ENCODE measurements at places on chromosomes 2 and 18.

DNA sequence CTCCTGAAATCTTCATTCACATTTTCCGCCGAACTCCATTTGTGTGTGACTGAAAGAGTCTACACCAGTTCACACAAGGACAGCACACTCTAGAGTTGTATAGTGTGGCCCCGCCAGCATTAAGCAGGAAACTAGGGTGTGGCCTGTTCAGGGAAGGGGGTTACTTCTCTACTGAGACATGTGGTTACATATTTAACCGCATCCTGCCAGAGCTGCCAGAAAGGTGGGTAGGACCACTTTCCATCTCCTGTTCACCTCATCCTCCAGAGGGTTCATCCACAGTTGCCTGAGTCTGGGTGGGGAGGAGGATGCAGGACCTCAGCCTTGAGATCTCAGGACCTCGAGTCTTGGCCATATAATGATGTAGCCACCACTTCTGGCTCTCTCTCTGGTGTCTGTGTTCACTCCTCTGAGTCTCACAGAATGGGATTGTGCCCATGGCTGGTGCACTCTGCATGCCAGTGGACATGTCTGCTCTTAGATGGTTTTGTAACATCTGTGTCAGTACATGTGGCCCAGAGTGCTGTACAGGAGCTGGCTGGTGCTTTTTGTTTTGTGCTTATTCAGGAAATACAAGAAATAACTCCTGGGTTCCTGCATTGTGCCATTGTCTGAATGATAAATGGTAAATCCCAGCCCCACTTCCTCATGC lies 7.7 kb upstream of the SP140L start:
- DNase-seq: no peak

DNA sequence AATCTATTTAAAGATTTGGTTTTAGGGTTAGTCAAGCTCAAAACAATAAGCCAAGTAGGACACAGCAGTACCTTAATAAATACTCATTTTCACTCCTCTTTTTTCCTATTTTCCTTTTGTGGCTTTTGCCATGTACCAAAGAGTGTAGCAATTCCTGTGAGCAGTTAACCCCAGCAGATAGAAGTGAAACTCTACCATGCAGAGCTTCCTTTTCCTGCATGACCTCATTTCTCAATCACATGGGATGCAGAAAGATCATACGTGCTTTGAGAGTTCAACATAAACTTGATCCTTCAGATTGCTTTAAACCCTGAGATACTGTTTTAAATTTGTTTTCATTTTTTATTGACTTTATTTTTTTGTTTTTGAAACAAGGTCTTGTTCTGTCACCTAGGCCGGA lies 99.1 kb upstream of the ARHGAP15 start:
- DNase-seq: no peak

GRCh38 chr18:1544016-1544415 lies 639.3 kb downstream of the ADCYAP1 start:
- no peak for DNase-seq

- DNase-seq: no peak
Measured at GRCh38 chr2:38243186-38243880, 133.7 kb downstream of the ATL2 start.

DNA sequence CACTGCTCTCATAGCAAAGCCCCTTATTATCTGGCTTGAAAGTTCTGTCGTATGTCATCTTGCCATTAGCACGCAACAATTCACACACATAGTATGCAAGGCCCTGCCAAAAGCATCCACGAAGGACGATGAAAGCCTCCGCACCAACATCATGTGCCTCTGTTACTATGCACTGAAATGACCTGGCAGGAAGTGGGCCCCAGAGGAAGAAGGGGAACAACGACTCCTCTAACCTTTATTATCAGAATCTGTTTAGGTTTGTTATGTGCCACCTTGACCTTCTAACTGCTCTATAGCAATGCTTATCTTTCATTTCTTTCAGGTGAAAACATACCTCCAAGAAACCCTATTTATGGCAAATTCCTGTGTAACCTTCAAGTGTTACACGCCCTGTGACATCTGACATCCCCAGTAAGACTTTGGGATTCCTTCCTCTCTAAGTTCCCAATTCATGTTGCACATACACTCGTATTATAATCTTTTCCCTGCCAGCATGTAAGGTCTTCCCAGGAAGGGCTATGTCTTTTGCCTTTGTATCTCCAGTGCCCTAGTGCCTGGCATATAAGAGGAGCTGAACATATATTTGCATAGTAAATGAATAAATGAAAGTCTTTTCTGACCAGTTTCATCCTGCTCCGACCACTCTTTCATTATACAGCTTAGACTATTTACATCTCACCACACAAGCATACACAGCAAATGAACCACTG lies 7.0 kb upstream of the NDUFV2 start:
- no peak for DNase-seq

DNA sequence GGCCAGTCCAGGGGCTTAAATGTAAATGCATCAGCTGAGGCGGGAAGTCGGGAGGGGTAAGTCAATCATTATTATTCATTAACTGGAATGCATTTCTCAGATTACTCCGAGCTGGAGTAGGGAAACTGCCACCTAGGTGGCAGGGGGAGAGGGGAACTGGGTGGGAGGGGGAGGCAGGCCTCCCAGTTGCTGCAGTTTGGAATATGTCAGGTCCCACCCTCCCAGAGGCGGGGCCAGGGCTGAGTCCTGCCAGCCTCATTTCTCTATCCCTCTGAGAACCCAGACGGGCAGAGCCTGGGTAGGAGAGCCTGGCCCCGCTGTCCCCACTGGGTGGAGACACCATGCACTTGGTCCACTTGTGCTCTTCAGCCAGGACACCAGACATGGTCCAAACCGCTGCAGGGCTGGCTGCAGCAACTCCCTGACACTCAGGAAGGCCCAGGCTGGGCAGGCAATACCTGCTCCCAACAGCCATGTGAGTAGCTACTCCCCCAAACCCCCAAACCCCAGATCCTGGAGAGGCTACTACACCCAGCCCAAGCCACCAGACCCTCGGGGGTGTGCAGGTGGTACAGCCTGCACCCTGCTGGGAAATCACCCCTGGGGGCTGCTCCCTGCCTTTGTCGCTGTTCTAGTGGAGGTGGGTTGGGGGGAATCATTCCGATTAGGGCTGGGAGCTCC lies at the start of gene GPBAR1:
TSS of gene GPBAR1 (plus strand) at position 274 of the 681 bp plus-strand sequence. CDS start 1,710 bp downstream, outside the sequence.
- DNase-seq: no peak

DNA sequence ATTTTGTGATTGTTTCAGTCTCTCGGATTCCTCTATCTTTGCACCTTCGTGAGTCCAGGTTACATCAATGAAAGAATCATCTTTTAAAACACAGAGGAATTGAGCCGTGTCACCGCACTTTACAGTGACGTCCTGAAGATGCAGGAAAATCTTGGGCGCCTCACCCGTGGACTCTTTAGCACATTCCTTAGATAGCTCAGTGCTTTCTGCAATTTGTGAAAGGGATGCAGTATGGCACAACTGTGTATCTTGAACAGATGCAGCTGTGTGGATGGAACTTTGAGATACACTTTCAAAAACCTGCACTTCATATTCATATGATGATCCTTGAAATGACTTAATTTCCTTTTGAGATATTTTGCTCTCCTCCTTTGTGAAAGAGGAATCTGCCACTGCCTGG lies 50.9 kb downstream of the TTN start:
- DNase-seq: no peak

GRCh38 chr2:239193401-239193811 lies 207.4 kb downstream of the HDAC4 start:
- DNase-seq: no peak

GRCh38 chr2:129456691-129457090 lies 522.8 kb upstream of the RAB6C start:
- DNase-seq: no peak

DNA sequence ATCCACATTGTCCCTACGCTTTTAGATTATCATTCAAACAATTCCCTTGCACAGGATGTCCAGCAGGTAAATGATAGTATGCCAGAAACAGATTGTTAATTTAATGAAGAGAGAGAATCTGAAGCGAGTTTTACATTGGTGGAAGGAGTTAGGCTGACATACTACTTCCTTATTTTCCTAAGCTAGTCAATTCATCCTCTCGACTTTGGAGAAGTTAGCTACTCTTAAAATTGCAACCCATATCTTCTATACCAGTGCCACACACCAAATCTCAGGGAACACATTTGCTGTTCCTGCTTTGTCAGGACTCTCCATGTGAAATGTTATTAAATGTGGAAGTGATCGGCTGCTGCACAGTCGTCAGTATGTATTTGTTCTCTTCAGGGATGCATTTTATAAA lies 249.2 kb downstream of the NAPG start:
- no peak for DNase-seq

- no peak for DNase-seq
Measured at GRCh38 chr2:235541838-235542549, 48.2 kb downstream of the AGAP1 start.

DNA sequence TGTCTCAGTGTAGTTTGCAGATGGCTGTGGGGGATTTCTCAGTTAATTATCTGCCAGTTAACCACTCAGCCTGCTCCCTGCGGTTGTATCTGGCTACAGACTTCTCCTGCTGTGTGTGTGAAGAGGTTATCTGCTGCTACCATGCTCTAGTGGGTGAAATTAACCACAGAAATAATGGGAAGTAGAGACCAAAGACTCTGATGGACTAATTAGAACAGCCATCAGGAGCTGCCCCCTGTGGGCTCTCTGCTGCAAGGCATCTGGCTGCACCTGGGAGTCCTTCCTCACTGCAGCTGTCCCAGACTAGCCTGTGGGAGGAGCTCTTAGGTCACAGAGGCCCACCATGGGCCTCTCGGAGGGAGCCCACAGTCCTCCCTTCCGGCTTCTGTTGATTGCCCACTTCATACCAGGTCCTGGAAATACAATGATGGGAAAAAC lies 66.6 kb downstream of the CTIF start:
- DNase-seq: no peak

DNA sequence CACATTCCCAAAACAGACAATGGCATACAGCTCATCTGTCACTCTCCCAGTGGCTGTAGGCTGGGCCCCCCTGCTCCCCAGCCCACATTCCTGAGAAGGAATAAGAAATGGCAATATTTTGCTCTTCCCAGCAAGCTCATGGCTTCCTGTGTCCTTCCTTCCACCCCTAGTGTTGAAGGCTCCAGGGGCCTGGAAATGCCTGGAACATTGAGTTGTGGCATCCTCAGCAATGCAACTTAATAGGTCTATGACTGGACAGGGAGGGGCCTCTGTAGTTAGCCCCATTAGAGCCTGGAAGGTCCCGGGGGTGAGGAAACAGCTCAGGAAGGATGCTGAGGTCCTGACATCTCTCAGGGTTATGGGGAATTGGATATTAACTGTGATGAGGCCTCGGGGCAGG lies 3.3 kb downstream of the KIF3C start:
- no peak for DNase-seq

GRCh38 chr2:138949517-138949916 lies 169.3 kb upstream of the NXPH2 start:
- no peak for DNase-seq

- DNase-seq: no peak
Measured at GRCh38 chr2:136020831-136021230, 35.4 kb upstream of the DARS1 start.

DNA sequence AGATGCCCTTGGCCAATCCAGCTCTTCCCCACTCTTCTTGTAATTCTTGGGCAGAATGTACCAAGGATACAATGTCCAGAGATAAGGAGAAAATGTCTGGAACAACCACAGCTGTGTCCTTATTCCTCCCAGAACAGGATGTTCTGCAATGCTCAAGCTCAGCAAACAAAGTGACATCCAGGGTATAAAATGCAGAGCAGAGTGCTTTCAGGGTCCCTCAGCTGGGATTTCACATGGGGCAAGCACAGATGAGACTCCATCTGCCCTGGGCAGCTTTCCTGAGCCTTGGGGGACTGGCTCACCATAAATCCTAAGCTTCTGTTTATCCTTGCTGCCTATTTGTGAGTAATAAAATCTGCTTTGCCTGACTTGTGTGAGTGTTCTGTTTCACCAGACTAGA lies 127.4 kb downstream of the VAPA start:
- no peak for DNase-seq

- peak; percentile 40 for DNase-seq
Measured at GRCh38 chr2:111946294-111947114, 48.1 kb downstream of the MERTK start.

DNA sequence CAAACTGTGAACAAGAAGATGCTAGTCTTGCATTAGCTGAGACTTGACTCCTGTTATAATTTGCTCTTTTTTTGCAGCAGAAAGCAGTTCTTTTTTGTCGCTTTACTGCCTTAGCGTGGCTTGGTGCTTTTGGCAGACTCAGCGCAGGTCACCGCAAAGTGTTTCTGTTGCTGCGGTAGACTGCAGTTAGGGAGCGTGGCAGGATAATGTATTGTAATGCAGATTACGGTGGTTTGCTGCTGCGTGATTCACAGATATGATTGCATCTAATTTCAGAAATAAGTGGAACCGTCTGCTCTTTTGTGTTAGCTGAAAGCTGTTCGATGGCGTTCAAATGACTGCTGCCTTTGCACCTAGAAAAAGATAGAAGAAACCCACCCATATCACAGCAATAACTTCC lies 131.6 kb upstream of the SATB2 start:
- no peak for DNase-seq

DNA sequence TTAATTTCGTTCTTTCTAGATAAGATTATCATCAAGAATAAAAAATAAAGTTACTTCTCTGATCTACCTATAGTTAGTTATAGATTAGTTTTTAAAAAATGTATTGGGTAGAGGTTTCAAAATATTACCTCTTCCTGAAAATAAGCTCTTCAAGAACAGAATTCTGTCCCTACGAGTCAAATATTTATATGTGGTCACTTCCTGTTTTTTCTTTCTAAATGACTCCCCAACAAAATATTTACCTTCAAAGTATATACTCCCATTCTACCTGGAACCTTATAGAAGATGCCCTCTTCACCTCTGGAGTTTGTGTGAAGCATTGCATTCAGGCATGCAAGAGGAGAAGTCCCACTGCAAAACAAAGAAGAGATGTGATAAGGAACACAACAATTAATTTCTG lies 72.3 kb downstream of the ASXL2 start:
- no peak for DNase-seq

- DNase-seq: no peak
Measured at GRCh38 chr2:15300624-15301573, 260.2 kb downstream of the NBAS start.

DNA sequence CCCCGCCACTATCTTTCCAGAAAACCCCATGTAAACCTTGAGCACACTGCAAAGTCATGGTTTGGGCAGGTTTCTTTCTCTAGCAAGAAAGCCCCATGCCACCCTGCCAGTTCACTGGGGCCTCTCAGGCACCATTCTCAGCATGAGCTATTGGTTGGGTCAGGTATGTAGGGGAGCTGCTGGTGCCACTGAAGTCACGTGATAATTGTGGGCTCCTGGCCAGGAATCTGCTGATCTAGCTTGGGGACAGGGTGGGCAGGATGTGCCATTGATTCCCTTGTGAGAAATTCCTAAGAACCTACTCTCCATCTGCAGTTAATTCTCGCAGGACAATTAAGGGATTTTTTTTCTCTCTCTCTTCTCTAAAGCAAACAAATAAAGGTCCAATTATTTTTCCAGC lies 26.5 kb upstream of the HNMT start:
- no peak for DNase-seq

DNA sequence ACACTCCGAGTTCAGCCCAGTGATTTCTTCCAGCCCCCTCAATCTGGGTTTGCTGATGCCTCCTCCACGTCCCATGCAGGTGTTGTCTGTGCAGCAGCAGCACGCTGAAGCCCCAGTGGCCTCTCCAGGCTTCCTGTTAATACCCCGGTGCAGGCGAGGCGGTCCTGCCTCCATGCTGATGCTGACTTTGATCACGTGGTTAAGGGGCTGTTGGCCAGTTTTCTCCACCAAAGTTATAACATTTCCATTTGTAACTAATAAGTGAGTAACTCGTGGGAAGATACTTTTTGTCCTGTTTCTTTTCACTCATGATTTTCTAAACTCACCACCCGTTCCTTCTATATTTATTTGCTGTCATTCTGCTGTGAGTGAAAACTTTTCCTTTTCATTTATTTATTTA lies 42.5 kb upstream of the TMEM18 start:
- no peak for DNase-seq

- DNase-seq: no peak
Measured at GRCh38 chr2:19580264-19580663, 221.8 kb upstream of the OSR1 start.
